ENCODE measurements at places on chromosomes 16 and 17.

DNA sequence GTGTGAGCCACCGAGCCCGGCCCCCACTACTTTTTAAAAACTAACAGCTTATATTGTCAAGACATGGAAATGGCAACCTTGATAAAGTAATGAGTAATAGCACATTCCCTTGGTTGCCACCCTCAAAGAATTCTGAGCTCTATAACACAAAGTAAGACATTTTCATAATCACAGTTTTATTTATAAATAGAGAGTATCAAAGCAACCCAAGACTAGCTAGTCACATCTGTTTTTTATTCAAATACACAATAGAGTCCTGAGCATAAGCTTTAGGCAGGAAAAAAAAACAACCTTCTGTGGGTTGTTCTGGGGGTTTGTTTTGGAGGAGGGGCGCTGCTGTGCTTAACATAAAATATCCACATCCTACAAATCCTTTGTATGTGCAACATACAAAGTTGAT is 68.7 kb downstream of the CEP95 start:
- no peak for DNase-seq

GRCh38 chr17:48055531-48056245 is 7.5 kb downstream of the NFE2L1 start:
- DNase-seq = peak; percentile 80

GRCh38 chr17:17168401-17168800 is 37.7 kb downstream of the PLD6 start:
- no peak for DNase-seq

- DNase-seq = peak; percentile 66
Observed at GRCh38 chr17:44220213-44221083, 973 bp upstream of the UBTF start.

GRCh38 chr16:79621027-79621426 is 20.5 kb upstream of the MAF start:
- DNase-seq = no peak

DNA sequence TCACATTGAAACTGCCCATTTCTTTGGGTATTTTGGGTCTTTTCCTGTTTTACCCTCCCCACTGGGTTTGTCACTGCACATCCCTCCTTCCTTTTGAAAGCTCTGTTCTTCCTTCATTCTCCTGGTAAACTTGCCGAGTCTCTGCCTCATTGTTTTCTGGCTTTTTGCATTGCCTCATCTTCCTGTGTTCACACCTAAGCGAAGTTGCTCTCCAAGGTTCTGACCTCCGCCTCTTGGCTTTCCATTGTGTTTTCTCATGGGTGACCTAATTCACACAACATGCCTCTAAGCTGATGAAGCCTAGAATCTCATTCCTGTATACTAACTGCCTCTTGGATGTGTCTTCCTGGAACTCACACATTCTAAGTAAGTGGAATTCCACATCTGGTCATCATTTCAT is 1096.1 kb upstream of the EEF2KMT start:
- peak; percentile 64 for DNase-seq

All from Caki2 (cell line).